ENCODE measurements at places on chromosomes 3 and 15. TPM values are rescaled to one million over a fixed set of nuclear protein-coding genes. Genes with fewer than 3 reads are reported as not detected.

Gene POLQ
- polyA plus RNA-seq: 4.4 TPM

Gene TICRR
- 2.9 TPM for polyA plus RNA-seq

Gene TTLL13
- polyA plus RNA-seq: 0.07 TPM

Gene OTOL1
- polyA plus RNA-seq: not detected

Gene ARGFX
- not detected for polyA plus RNA-seq

Gene CLDN1
- 218 TPM for polyA plus RNA-seq

Gene WDR49
- polyA plus RNA-seq: not detected

Data from keratinocyte (primary cell).